ENCODE measurements at places on chromosomes 2 and 18. TPM values are rescaled to one million over a fixed set of nuclear protein-coding genes. Genes with fewer than 3 reads are reported as not detected.
A peak's percentile ranks its signal among the peaks of the same experiment; 100 is the strongest.

Gene AOX1
- 36.7 TPM for total RNA-seq

Gene FIGN
- total RNA-seq = 5.8 TPM

Gene UPP2
- total RNA-seq = not detected

Gene PLEKHB2
- total RNA-seq = 91.4 TPM

Gene TXNDC9
- 23.4 TPM for total RNA-seq

Gene UGT1A9
- not detected for total RNA-seq

Gene POTEI
- total RNA-seq = 0.24 TPM

Gene DSC2
- 17.6 TPM for total RNA-seq

- DNase-seq = no peak
These were observed 478.2 kb downstream of the ARHGAP15 start for GRCh38 chr2:143607231-143608062.

DNA sequence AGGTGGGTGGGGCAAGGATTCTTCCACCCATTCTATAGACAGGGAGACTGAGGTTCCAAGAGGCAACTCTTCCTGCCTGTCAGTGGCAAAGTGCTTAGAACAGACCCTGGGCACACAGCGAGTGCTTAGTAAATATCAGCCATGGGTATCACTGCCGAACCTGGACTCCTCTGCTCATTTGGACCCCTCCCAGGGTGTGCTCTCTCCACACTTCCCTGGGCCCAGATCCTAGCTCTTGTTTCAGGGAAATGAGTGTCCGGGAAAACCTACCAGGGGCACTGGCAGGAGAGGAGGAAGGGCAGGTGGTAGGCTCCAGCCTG, 136.3 kb downstream of the CYP26B1 start:
- DNase-seq = no peak

GRCh38 chr2:69948963-69949645, 12.3 kb downstream of the ASPRV1 start:
- no peak for DNase-seq

DNA sequence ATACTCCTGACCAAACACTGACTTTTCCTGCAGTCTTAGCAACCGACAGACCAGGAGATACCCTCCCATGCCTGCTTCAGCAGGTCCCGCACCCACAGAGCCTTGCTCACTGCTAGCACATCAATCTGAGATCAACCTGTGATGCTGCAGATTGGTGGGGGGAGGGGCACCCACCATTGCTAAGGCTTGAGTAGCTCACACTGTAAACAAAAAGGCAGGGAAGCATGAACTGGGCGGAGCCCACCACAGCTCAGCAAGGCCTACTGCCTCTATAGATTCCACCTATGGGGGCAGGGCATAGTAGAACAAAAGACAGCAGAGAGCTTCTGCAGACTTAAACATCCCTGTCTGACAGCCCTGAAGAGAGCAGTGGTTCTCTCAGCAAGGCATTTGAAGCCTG, 109.7 kb downstream of the SP100 start:
- no peak for DNase-seq

DNA sequence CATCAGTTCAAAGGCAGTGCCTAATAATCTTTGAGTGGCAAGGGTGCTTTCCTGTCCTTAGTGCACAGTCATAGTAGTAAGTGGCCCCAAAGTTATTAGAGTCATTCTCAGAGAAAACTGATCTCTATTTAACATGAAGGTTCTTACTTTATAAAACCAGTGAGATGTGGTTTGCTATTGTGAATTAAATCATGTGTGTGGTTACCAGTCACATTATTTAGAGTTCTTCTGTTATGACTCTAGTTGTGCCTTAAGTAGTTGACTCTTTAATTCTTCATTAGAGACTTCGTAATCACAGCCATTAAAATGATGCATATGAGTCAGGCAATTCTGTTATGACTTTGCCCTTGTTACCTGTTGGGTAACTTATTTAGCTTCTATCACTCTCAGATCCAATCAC, 1392.9 kb upstream of the ACVR2A start:
- no peak for DNase-seq

GRCh38 chr2:229870903-229871656, 50.7 kb downstream of the TRIP12 start:
- no peak for DNase-seq

DNA sequence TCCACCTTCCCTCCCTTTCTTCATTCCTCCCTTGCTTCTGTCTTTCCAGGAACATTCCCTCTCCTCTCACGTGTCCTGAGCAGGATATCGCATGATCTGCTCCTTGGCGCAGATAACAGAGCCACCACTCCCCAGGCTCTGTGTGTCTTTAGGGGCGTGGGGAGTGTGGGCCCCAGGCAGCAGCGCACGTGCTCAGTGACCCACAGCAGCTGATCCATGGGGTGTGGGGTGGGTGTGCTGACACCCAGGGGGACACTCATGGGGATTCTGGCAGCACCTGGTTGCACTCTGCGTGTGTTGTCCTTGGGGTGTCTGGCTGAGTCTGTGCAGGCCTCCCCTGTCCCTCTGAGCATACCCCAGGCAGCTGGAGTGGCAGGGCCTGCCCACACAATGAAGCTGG, 9.9 kb upstream of the FOSL2 start:
- no peak for DNase-seq

DNA sequence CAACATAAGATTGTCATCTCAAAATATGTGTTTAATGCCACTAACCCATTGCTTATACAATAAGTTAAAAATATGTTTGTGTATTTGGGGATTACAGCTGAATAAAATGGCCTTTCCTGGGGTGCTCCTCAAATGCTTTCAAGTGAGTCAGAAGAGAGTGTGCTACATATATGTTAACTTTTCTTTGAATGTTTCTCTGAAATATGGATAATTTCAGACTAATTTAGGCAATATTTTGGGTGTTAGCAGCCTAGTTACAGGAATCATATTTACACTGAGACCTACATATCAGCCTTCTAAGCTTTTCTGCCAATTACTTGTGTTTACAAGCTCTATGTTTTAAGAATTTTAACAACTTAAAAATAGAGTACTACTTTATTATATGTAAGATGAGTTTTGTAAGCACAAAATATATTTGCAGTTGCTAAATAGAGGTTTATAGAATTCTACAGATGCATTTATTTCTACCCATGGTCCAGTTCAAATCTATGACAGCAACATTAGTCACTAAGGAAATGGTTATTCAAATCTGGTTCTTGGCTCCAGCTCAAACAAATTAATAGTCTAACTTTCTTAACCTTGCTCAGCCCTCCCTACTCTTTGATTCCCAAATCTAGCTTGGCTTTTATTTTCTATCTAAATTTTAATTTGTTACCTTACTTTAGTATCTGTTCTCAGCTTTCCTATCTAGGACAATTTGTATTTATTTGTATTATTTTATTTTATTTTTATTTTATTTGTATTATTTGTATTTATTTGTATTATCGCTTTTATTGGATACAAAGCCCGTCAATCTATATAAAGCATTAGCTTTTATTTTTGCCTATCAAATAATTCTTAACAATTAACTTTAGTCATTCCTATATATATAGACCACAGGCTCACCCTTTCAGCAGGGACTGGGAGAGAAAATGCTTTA, 48.9 kb downstream of the FSIP2 start:
- DNase-seq = no peak

- no peak for DNase-seq
These were observed 64.8 kb upstream of the RBM44 start for GRCh38 chr2:237733677-237734300.

- peak; percentile 29 for DNase-seq
These were observed 20.2 kb upstream of the KLF11 start for GRCh38 chr2:10022966-10023662.

DNA sequence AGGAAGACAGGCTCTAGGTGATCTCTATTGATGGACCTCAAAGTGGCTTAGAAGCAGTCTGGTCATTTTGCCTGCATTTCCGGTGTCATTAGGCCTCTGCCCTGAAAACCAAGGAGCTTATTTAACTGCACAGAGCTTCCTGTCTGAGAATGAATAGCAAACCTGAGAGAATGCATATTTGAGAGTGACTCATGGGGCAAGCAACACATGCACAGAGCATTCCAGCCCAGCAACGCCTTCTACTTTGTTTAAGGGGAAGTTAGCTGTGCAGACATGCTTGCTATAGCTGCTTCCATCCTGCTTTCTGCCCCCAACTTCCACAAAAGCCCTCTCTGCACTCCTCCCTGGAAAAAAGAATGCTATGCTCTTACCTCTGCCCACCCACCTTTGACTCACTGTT, 232.8 kb downstream of the GRB14 start:
- DNase-seq = no peak

- DNase-seq = no peak
These were observed 2.7 kb downstream of the OTX1 start for GRCh38 chr2:63053081-63053888.

DNA sequence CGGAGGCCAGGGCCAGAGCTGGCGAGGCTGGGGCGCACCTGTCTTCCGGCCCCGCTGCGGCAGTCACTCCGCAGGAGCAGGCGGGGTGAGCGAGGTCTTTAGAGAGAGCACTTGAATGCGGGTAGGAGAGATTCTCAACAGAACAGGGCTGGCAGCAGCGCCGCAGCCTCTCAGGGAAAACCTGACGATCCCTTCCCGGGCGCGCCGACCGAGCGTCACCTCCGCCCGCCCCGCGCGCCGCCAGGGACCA, 526 bp downstream of the PRKRA start:
- peak; percentile 91 for DNase-seq

DNA sequence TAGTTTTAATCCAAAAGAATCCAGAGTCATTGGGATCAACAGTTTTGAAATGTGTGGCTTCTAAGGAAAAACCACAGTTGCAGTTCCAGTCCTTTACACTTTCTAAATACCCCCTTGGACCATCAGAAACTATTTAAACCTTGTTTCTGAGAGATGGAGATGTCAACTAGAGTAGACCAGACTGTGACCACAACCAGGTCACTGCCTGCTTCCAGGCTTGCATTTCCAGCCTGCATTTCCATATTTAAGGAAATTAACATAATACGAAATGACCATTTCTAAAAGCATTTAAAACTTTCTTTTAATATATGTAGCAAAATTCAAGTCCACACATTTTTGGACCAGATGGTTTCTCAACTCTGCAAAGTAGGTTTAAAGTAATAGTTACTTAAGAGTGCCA, 38.4 kb downstream of the ADD2 start:
- DNase-seq = no peak

DNA sequence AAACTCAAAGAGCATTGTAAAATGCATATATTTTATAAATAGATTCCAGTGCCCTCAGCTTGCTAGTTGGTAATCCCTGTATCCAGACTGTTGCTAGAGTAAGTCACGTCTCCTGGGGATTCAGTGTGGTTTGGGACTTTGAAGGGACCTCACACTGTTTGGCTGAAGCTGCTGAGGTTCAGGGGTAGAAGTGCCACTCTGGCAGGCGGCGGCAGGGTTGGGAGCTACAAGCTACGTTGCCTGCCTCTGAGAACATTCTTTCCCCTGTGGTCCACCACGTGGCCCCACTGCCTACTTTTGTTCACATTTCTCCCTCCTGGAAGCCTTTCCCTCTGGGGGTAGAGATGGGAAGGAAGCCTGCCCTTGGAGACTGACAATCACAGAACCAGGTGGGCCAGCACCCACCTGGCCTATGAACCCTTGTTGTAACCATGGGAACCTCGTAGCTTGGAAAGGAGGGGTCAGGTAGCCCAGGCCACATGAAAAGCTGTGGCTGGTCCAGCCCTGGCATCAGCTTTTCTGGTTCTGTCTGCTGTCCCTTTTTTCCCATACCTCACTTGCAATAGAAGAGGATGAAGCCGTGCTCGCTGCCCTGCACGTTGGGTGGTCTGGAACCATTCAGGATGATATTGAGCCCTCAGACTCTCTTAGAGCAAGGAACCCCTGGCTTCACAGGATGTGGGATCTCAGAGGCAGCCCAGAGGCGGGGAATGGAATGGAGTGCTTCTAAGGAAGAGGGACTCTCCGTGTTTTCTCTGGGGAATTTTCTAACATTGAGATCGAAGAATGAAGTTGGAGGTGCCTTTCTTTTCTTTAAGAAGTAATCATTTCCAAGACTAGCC, 2.9 kb downstream of the RNF144A start:
- no peak for DNase-seq

GRCh38 chr2:31522786-31523185, 58.0 kb downstream of the SRD5A2 start:
- DNase-seq = no peak

DNA sequence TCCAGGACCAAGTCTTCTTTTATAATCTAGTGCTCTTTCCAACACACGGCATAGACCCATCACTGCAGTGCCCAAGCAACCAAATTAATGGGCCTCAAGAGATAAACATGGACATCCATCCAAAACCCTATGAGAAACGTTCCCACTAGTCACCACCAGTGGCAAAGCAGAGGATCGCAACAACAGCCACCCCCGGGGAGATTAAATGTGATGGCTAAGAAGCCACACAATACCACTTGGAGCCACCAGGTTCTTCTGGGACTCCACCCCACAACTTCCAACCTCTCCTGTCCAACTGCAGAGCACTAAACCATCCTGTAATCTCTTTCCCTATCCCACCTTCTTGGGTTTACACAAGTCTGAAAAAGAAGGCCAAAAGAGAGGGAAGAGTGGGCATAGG, 123.8 kb downstream of the BCL11A start:
- DNase-seq = no peak

DNA sequence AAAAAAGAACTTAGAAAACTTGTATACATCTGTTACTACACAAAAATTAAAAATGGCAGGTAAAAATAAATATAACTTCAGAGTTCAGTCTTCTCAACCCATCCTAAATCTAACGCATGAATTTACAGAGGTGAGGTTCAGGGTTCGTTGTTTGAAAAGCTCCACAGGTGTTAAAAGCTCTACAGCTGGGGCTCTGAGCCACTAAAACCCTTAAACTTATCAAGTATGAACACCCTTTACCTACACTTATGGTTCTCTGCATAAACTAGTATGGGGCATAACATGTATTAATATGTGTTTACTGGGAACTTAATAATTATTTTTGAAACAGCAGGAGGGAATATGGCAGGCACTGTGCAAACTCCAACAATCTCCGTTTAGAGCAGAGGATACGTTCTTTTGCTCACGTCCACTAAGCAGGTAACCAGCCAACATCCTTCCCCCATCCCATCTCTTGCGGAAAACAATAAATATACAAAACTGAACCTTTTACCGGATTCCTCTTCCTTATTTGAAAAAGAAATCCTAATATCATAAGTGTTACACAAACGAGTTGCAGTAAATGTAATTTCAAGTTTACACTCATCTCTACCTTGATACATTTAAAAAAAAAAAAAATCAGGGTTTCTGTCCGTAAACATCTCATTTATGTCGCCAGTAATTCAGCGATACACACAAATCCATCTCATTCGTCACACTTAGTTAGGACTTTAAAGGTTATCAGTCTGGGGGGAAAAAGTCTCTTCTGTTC, 1.3 kb downstream of the PIAS2 start:
- no peak for DNase-seq

DNA sequence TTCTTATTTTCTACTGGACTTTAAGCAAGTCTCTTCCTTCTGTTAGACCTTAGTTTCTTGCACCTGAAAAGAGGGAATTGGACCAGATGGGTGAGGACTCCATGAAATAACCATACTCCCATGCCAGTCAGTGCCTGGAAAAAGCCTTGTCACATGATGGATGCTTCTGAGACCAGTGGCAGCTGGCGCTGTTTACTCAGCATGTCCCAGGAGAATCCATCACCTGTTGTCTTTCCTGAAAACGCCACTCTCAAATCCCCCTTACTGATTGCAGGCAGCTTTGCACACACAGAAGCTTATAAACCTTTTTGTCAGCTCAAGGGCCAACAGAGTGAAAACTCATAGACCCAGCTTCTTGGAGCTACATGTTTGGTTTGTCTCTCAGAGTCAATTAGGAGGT, 117.6 kb downstream of the POLE4 start:
- DNase-seq = no peak

Measured in lower lobe of right lung (tissue), 2 donors.